ENCODE measurements at places on chromosomes 5 and 9.
A peak's percentile ranks its signal among the peaks of the same experiment; 100 is the strongest.

GRCh38 chr5:58818465-58818864 is 235.6 kb downstream of the RAB3C start:
- DNase-seq: no peak

DNA sequence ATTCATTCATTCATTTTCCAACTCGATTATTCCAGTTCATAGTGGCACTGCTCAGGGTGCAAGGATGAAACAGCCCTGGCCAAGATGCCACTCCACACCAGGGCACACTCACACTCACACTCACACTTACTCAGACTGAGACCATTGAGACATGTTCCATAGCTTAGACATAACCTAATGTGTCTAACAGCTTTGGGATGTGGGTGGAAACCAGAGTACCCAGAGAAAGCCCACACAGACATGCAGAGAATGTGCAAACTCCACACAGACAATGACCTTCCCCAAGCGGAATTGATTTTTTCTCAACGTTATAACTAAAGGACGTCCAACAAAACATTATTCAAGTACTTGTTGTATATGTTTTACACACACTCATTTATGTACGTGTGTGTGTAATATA is 1363.5 kb downstream of the EFNA5 start:
- DNase-seq: no peak

DNA sequence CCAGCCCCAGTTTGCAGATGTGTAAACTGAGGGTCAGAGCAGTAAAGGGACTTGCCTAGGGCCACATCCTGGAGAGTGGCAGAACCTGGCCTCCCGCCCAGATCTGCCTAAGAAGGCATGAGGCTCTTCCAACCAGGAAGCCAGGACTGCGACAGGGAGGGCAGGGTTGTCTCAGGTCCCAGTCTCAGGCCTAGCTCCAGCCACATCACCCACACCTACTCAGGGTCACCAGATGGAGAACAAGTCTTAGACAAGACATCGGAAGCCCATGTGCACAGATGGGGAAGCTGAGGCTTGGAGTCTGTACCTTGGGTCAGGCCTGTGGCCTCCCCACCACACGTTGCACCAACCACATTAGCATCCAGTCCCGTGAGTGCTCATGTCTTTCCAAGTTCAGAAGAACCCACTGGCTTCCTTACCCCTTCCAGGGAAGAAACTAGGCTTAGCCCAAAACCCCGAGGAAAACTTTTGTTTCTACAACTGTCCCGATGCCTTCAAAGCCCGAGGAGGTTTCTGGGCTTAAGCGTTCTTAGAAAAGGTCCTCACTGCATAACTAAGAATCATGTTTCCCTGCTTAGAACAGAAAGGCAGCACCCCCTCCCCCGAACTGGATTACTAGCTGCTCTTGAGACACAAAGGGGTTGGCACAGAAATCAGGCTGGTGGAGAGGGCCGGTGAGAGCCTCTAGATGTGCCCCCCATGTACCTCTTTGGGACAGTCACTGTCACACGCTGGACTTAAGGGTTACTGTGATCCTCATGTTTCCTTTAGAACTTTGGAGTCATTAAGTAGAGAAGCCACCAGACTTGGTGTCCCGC is 2.2 kb downstream of the FAM78A start:
- no peak for DNase-seq

GRCh38 chr5:35881758-35882157 is 25.1 kb downstream of the IL7R start:
- no peak for DNase-seq

DNA sequence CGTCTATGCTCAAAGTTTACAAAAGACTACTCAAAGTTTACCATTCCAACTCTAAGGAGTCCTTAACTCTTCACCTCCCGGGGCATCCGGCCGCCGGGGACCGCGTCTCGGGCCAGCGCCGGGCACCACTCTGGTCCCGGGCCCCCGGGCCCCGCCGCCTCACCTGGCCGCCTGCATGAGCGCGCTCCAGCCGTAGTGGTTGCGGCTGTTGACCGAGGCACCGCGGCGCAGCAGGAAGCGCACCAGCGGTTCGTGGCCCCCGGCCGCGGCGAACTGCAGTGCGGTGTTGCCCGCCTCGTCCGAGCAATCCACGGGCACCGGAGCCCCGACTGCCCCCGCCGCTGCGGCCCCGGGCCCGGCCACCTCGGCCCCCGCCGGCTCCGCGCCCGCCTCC is 388 bp downstream of the ANKS6 start:
- DNase-seq: no peak

- DNase-seq: no peak
Measured at GRCh38 chr5:179379321-179379890, 34.1 kb upstream of the ADAMTS2 start.

- no peak for DNase-seq
Measured at GRCh38 chr5:172830876-172831662, 3.0 kb upstream of the ERGIC1 start.

DNA sequence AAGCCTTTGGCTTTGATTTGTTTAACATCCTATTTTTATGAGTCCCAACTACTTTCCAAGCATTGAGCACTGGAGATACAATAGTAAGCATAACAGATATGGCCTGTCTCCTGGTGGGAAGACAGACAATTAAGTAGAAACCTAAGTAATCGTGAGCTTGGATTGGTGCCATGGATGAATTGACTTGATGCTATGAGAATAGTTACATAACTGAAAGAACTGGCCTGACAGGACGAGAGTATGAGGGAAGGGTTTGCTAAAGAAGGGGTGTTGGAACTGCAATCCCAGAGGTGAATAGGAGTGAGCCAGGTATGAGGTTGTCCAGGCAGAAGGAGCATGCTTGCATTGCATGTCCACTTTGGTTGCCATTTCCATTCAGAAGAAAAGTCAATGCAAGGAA is 52.4 kb downstream of the GPR21 start:
- DNase-seq: no peak

DNA sequence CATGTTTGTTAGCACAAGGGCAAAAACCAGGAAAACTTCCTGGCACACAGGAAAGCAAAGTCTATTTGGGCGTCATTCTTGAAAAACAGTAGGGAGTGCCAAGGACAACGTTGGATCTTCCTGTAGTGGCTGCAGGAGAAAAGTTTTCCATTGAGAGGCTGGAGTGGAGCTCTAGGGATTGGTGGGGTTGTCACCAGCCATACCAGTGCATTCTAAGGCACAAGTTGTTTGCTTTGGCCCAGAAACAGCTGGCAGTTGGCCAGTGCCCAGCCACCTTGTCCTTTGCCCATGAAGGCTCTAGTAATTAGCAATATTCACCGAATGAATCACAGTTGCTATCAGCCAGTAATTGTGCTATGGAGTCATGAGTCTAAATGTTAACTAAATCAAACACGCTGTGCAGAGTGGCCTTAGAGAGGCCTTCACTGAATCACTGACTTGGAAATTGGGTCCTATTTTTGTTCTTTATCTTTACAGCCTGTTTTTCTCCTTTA is 26.4 kb downstream of the TNFSF15 start:
- no peak for DNase-seq

DNA sequence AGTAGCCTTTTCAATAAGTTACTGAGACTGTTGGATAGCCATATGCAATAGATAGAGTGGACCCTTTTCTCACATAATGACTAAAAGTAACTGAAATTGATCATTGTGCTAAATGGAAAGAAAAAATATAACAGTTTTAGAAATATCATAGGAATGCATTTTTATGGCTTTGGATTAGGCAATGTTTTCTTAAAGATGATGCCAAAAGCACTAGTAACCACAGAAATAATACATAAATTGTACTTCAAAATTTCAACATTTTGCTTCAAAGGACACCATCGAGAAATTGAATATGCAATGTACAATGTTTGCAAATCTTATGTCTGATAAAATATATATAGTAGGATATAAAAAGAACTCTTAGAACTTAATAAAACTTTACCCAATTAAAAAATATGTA is 1267.5 kb upstream of the CDH9 start:
- DNase-seq: no peak

DNA sequence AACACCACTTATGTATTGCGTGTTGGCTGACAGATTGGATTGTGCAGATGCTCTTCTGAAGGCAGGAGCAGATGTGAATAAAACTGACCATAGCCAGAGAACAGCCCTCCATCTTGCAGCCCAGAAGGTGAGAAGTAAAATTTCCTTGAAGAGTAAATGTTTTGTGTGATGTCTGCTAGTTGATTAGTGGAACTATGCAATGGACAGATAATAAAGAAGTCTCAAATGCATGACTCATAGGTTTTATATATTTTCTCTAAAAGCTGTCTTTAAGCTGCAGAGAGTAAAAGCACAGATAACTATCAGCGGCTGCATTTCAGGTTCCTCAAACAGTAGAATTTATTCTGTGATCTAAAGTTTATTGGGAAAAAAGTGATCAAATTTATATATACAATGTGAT is 27.4 kb downstream of the INVS start:
- DNase-seq: no peak

GRCh38 chr5:102545175-102545574 is 46.4 kb upstream of the SLCO6A1 start:
- no peak for DNase-seq

DNA sequence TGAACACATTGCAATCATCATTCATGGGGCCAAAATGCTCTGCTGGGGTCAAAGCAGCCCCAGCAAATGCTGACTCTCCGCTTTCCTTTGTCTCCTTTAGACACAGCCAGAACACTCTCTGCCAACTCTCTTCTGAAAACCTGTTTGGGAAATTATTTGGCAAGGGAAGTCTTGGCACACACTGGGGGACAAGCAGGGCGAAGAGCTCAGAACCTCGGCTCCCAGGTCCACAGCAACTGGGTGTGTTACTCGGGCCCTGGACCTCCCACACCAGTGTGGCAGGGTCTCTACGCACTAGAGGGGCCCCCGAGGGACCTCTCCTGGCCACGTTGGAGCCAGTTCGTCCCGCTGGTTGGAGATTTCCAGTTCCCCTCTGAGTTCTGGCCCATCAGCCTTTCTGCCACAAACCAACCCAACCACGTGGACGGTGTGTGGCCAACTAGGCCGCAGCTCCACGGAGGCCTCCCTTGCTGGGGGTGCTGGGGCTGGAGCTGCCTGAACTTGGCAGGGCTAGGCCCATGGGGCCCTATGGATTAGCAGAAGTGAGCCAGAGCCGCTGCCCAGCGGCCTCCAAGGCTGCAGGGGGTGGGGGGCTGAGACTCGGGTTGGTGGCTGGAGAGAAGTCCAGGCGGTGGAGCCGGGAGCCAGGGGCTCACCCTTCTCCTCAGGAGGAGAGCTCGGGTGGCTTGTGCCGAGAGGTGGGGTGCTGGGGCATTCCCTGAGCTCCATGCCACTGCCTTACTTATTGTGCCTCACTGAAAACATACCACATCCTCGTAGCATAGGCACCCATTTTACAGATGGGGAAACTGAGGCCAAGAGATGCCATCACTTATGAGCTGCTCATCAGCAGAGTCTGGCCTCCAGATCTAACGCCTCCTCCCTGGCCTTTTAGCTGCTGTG is 46.8 kb upstream of the RNU6ATAC start:
- DNase-seq: no peak

GRCh38 chr5:54317511-54318260 is 7.3 kb upstream of the ARL15 start:
- DNase-seq: no peak

- peak; percentile 27 for DNase-seq
Measured at GRCh38 chr9:132800038-132800648, 77.9 kb downstream of the AK8 start.

DNA sequence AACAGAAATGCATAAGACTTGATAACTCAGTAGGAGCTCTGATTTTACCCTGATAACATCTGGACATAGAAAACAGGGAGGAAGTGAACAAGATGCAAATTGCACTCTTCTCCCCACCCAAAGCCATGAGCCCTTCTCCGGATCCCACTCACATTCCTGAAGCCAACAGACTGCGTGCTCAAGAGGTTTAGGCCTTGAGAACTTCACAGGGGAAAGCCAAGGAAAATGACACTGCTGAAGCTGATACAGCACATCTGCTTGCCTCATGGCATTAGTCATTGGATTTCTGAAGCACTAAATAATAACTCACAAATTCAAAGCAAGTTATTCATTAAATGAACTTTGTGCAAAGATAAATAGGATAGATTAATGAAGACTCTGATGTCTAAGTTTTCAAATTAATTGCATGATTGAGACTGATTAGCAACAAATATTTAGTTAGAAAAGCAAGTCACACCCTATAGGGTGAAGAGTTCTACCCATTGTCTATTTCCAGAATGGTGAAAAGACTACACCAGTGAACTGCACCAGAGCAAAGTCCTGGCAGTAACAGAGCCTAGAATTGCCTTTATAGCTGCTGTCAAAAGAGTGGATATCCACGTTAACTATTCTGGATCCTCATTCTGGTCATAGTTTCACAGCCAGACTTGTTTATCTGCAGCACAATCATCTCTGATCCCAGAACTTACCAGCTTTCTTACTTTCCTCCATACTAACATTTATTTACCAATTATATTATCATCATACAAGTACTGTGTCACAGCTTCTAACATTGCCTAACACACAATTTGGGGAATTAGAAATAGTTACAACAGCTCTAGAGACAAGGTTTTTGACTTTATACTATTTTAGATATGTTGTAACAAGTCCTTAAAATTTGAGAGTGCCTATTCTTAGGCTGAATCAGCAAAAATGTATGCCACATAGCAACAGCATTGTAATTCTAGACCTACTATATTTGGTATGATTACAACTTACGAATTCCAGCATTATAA is 432.1 kb upstream of the RGMB start:
- DNase-seq: no peak

- no peak for DNase-seq
Measured at GRCh38 chr9:92760494-92760893, 4.1 kb downstream of the BICD2 start.

DNA sequence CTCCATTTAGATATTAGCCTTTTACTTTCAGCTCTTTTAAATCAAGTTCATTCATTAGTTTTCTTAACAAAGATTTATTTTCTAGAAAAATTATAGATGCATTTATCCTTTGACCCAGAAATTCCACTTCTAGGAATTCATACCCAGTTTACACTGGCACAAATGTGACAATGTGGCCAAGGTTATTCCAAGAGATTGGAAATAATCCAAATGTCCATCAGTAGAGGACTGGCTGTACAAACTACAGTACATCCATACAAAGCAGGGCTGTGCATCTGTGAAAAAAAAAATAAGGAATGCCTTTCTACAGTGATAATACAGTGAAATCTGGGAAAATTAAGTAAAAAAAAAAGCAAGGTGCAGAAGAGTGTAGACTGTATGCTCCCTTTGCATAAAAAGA is 149.2 kb downstream of the GABBR2 start:
- DNase-seq: no peak

DNA sequence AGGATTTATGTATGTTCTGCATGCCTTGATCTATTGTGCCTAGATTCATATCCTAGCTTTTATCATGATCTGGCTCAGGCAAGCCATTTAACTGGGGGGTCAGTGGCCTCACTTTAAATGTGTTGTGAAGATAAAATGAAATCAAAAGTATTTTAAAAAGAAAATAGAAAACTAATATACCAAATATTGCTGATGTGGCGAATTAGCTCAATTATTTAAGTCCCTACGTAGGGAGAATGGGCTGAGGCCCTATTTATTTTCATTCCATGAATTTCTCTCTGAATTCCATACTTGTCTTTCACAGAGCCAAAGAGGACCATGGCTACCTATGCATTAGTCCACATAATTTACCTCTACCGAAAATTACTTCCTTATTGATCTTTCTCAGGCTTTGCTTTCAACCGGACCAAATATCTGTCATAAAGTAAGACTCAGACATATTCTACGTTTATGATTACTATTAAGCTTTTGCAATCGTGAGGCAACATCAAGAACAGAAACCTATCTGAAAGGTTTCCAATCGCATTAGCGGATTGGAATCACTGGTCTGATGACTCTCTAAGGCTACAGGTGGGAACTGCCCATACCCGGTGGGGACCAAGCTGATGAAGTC is 1.7 kb downstream of the MBLAC2 start:
- DNase-seq: no peak

- DNase-seq: no peak
Measured at GRCh38 chr5:109324931-109325330, 84.8 kb downstream of the PJA2 start.
